ENCODE measurements at places on chromosomes 6 and 20.

DNA sequence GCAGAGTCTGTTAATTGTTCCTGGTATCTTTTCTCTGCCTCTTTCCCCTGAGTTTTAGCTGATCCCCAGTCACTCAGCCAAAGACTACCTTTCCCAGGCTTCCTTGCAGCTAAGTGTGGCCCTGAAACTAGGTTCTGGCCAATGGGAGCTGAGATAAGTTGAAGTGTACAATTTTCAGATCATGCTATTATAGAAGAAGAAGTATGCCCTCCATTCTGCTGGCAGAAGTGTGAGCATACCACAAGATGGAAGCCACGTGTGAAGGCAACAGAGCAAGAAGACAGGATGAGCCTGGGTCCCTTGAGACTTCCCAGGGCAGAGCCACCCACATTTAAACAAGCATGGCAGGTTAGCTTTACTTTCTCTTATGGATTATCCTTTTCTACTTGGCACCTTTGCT lies 273.2 kb downstream of the HIVEP2 start:
- DNase-seq, result no peak

DNA sequence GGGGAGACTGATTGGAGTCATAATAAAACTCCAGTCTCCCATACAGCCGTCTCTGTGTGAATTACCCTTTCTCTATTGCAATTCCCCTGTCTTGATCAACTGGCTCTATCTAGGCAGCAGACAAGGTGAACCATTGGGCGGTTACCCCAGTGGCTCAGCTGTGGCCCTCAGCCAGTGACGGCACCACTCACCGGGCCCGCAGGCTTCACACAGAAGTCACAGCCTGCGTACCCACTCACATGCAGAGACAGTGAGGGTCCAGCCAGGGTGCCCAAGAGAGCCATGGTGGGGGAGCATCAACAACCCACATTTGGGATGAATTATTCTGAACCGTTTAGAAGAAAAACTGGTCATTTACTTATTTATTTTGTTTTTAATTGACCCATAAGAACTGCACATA lies 78.5 kb downstream of the WDR27 start:
- no peak for DNase-seq

GRCh38 chr6:83467620-83468036 lies 36.8 kb upstream of the ME1 start:
- peak; percentile 27 for DNase-seq

GRCh38 chr6:2820415-2820814 lies 21.2 kb downstream of the SERPINB1 start:
- DNase-seq, result peak; percentile 24

- no peak for DNase-seq
Measured at GRCh38 chr20:63706027-63706695, 1.6 kb downstream of the ARFRP1 start.

DNA sequence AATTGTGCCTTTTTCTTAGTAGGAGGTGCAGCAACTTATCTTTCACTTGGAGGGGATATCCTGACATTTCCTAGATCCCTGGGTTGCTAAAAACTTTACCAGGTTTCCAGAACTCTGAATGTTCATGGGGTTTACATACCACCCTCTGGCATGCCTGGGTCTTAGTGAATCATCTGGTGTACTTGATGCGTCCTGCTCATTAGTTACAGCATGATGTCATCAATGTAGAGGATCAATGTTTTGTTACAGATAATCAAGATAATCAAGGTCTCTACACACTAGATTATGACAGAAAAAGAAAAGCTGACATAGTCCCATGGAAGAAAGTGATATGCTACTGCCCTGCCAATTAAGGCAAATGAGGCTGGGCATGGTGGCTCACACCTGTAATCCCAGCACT lies 27.0 kb downstream of the FITM2 start:
- no peak for DNase-seq

GRCh38 chr6:19994909-19995308 lies 157.7 kb downstream of the ID4 start:
- no peak for DNase-seq

GRCh38 chr6:113998811-113999210 lies 27.9 kb upstream of the HDAC2 start:
- DNase-seq, result no peak

GRCh38 chr6:125808591-125808990 lies 17.8 kb downstream of the NCOA7 start:
- no peak for DNase-seq

GRCh38 chr6:44329858-44330257 lies 12.6 kb upstream of the SPATS1 start:
- DNase-seq, result no peak

- peak; percentile 62 for DNase-seq
Measured at GRCh38 chr6:114096561-114097172, 125.7 kb upstream of the HDAC2 start.

DNA sequence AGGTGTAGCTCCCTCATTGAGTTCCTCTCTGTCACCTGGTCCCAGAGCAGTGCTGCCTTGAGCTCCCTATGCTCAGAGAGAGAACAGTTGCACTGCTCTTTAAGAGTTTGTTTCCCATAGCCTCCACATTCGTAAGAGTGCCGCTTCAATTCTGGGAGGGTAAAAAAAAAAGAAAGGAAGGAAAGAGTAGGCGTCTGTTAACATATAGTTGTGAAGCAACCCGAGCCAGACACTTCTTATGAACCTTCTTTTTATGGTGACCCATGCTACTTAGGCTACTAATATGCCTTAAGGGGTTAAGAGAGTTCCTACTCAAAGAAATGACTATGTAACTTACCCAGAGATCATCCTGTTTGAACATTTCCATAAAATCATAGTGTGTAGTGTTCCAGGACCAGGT lies 4.3 kb upstream of the ARG1 start:
- DNase-seq, result no peak

DNA sequence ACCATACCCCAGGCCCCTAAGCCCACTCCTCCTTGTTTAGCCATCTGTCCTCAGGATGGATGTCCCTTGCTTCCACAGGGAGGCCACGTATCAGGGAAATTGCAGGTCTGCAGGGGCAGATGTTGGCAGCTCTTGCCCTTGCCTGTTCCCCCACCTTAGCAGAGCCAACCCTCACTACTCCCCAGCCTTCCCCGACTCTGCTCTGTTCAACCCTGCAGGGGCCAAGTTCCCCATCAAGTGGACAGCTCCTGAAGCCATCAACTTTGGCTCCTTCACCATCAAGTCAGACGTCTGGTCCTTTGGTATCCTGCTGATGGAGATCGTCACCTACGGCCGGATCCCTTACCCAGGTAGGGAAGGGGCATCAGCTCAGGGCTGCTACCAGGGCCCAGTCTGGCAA lies 10.7 kb upstream of the TM9SF4 start:
- DNase-seq, result no peak

DNA sequence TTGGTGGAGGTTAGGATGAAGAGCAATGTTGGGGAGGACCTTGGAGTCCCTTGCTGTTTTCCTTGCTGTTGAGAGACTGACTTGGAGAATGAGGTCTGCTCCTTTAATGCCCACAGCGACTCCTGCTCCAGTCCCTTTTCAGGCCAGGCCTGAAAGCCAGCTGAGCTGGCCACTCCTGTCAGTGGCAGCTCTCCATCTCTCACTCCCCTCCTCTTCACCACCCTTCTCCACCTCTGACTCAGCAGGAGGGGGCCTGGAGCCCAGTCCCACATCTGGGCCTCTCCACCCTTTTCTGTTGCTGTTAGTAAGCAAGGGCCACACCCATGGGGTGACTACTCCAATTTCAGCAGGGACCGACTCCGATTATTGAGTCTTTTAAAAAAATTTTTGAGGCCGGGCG lies 2.2 kb downstream of the SNX21 start:
- peak; percentile 43 for DNase-seq

All from hematopoietic multipotent progenitor cell treated with erythropoietin and hydrocortisone succinate and interleukin-3 and kit ligand, for 8 days (in vitro differentiated cells).